ENCODE measurements at places on chromosomes 12 and 14.

DNA sequence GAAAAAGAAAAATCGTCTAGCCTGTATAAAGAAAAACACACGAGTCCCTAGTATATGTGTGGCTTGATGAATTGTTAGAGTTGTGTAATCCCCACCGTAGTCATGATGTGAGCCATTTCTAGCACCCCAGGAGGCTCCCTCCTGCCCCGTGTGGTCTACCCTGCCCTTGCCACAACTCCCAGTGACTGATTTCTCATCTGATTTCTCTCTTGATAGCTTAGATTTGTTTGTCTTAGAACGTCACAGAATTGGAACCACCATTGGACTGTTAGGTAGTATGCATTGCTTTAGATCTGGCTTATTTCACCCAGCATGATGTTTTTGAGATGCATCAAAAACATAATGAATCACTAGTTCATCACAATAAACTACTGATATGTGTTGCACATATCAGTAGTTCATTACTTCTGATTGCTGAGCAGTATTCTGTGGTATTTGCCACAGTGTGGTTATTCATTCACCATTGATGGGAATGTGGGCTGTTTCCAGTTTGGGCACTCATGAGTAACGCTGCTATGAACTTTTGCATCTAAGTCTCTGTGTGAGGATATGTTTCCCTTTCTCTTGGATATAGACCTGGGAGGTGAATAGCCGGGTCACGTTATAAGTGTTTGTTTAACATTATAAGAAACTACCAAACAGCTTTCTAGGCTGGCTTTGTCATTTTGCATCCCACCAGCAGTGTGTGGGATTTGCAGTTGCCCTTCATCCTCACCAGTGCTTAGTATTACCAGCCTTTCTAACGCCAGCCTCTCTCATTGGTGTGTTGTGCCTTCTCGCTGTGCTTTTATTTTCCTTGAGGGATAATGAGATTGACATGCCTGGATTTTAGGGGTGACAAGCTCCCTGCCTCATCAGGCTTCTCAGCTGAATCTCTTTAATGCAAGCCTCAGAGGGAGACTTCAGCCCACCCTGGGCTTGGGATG is 31.9 kb upstream of the NCOR2 start:
- no peak for DNase-seq

GRCh38 chr12:13561923-13562322 is 365.4 kb downstream of the EMP1 start:
- DNase-seq = no peak

GRCh38 chr12:19288603-19289244 is 150.6 kb upstream of the AEBP2 start:
- DNase-seq = no peak

DNA sequence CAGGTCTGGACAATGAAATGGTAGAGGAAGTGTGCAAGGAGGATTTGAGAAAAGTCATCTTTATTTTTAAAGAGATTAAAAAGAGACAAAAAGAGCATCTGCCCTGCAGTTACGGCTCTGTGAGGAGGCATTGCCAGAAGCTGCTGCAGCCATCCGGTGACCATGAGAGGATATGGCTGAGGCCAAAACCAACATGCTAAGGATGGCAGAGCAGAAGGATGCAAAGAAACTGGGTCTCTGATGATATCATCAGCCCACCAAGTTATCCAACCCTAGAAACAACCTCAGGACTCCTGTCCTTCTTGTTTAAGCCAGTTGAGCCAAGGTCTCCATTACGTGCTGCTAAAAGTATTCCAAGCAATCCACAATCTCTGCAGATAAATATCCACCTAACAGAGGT is 48.0 kb upstream of the CCND2 start:
- no peak for DNase-seq

- DNase-seq = no peak
Measured at GRCh38 chr14:99760817-99761216, 32.4 kb upstream of the EML1 start.

DNA sequence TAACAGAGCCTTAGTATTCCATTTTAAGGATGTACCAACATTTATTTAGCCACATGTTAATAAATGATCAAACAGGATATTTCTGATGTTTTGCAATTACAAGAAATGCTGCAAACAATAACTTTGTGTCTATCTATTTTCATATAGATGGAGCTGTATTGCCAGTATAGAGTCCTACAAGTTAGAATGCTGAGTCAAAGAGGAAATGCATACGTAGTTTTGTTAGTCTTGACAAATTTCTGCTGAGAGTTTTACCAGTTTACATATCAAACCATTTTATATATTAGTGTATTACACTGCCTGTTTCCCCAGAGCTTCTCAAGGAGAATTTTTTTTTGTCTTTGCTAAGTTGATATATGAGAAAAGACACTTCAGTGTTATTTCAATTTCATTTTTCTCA is 541.7 kb downstream of the SLC16A7 start:
- no peak for DNase-seq

GRCh38 chr12:72986963-72987362 is 714.8 kb downstream of the TRHDE start:
- no peak for DNase-seq

- no peak for DNase-seq
Measured at GRCh38 chr14:93759719-93760307, 28.5 kb downstream of the PRIMA1 start.

- DNase-seq = peak; percentile 35
Measured at GRCh38 chr14:106883218-106883692, 1356.9 kb downstream of the TMEM121 start.

DNA sequence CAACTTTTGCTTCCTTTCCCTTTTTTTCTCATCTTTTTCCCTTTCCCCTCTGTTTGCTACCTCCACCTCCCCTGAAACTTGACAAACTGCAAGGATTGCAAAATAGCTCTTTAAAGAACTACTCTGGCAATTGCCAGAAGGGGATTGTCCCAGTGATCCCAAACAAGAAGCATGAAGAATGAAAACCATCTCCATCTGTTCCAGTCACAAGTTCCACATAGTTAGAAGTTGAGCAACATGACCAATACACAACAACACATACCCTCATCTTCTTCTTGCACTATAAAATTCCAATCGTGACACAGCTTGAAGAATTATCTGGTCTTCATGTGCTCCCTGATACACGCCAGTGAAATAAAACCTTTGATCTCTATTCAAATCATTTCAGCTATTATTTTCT is 93.7 kb upstream of the USP15 start:
- DNase-seq = no peak

DNA sequence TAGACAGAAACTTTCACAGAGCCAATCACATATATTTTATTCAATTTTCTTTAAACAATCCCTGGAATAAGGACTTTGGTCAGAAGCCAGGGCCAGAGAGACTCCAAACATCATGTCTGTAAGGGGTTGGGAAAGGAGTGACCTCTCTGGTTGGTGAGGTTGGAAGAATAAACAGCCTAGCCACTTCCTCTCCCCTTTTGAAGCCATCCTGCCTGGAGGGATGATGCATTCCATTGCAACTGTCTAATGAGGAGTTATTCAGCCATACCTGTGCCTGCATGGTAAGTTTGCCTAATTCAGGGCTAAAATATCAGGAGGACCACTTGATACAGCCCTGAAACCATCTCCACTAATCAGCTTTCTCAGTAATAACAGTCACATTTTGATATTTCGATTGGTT is 299.8 kb downstream of the KCNH5 start:
- no peak for DNase-seq

- DNase-seq = no peak
Measured at GRCh38 chr12:23533699-23534098, 415.8 kb downstream of the SOX5 start.

- no peak for DNase-seq
Measured at GRCh38 chr14:103064978-103065377, 7.6 kb upstream of the CDC42BPB start.

GRCh38 chr12:121202407-121203355 is 7.2 kb upstream of the P2RX4 start:
- no peak for DNase-seq

- no peak for DNase-seq
Measured at GRCh38 chr12:62267480-62267879, 7.3 kb downstream of the USP15 start.

DNA sequence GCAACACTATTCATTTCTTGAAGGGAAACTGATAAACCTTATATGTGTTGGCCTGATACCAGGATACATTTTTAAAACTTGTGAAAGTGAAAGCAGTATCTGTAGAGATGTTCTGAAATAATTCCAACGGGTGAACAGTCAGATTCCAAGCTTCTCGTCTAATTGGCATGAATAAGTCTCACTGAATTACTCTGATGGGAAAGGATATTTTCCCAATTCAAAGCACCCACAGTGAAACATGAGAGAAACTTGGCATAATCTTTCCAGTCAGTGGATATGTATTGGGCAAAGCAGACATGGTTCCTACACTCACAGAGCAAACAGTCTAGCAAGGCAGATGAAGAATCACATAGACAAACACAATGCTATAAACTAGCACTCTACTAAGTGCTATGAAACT is 413.1 kb downstream of the MED13L start:
- DNase-seq = no peak

GRCh38 chr14:69771136-69771535 is 4.2 kb downstream of the SRSF5 start:
- DNase-seq = no peak

- DNase-seq = no peak
Measured at GRCh38 chr14:83331513-83331912, 1797.9 kb upstream of the SEL1L start.

DNA sequence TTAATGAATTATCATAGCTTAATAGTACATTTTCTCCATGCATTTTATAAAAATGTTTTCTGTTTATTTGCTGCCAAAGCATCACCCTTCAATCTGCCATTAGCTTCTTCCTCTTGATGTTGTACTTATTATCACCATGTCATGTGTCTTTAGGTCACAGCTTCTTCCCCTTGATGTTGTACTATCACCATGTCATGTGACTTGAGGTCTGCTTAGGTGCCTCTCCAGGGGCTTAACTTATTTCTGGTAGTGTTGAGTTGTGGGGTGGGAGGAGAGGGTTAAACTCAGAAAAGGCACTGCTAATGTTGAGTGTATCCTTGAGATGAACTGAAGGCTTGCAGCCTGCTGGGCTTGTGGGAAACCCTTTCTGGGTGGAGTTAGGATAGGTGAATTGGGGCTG is 87.8 kb downstream of the DAAM1 start:
- no peak for DNase-seq

DNA sequence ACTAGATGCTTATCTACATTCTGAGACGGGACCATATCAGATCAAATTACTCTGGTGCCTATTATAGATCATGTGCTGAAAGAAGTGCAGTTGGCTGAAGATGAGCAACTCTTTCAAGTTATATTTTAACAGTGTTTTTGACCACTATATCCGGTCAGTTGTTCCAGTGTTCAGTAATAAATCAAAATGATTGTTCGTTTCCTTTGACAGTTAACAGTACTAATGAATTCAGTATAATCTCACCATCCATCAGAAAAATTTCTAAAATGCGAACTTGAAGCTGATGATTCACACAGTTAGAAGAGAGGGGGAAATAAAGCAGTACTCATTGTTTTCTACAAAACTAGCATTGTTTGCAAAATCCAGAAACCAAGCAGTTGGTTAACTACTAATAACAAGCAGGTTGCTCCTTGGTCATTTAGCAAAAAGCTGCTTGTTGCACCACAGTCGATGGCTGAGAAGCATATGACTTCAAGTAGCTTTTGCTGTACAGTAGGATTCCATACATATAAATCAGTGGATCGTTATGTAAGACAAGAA is 2.3 kb downstream of the RPS6KA5 start:
- DNase-seq = no peak

GRCh38 chr12:131448254-131448795 is 262.6 kb upstream of the SFSWAP start:
- DNase-seq = no peak

GRCh38 chr12:115811045-115811444 is 466.4 kb downstream of the MED13L start:
- no peak for DNase-seq

- no peak for DNase-seq
Measured at GRCh38 chr12:76486011-76486410, 73.6 kb downstream of the OSBPL8 start.

- no peak for DNase-seq
Measured at GRCh38 chr12:46187023-46187422, 81.8 kb downstream of the SLC38A1 start.

Data from activated CD4-positive, alpha-beta T cell treated with anti-CD3 and anti-CD28 coated beads, Interleukin-2, amount 10 ng/mL, durations not matched to agents 7 days and 5 days (primary cell).